Cortex of kidney (tissue), 1 donor: ENCODE measurements at places on chromosomes 12 and 14.

GRCh38 chr12:110613071-110613770 lies 708 bp upstream of the TCTN1 start:
- no peak for DNase-seq

- no peak for DNase-seq
Measured at GRCh38 chr12:71353607-71354006, 86.0 kb upstream of the LGR5 start.

DNA sequence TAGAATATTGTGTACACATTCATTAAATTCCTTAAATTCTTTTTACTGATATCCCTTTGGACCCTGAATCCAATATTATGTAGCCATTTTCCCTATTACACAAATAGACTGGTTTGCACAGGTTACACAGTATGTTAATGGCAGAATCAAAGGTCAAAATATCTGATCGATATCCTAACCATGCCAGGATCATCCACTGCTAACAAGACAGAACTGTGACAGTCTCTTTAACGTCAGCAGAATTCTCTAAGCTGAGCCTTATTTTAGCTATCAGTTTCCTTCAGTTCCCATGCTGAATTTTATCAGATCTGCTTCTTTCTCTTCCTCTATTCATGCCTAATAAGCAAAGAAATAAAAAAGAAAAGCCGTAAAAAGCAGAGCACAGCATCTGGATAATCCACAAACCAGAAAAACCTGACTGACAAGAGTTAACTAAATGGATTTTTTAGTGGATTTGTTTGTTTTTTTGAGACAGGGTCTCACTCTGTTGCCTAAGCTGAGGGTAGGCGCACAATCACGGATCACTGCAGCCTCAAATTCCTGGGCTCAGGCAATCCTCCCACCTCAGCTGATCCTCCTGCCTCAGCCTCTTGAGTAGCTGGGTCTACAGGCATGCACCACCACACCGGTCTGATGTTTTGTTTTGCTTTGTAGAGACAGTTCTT lies 130.4 kb downstream of the PAWR start:
- DNase-seq = no peak

DNA sequence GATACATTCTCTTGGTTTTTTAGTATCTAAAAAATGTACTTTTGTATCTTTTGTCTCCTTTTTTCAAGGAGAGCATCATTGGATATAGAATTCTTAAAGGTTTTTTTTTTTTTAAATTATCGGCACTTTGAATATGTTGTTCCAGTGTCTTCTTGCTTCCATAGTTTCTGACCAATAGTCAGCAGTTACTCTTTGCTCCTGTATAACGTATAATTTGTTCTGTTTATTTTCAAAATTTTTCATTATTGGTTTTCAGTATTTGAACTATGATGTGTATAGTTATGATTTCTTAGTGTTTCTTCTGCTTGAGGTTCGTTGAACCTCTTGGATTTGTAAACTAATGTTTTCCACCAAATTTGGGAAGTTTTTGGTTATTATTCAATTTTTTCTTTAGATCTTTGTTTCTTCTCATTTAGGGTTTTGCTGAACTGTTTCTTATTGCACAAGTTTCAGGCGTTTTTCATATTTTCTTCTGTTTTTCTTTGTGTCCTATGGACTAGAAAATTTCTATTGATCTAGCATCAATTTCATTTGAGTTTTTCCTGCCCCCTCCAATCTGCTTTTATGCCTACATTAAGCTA lies 93.9 kb downstream of the PLBD1 start:
- no peak for DNase-seq
